ENCODE measurements at places on chromosomes 16 and 17.

DNA sequence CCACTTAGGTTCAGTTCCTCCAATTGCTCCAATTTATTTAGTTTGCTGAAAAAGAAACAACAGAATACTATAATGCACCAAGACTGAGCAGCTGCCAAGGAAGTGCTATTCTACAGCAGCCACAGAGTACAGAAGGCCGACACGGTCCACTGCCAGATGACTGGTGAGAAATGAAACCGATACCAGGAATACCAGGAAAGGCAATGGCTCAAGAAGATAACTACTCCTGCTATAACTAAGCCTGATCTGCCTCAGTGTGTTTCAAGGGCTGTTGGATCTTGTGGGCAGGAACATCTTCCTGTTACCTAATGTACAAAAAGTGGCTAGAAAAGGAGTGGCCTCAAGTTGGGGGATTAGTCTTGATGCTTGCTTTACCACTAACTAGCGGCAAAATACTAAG is 32.8 kb downstream of the MARVELD3 start:
- DNase-seq = no peak

GRCh38 chr16:16154281-16154951 is 68.9 kb downstream of the ABCC6 start:
- DNase-seq = no peak

- no peak for DNase-seq
These were observed 77.0 kb upstream of the CCL2 start for GRCh38 chr17:34178092-34178491.

DNA sequence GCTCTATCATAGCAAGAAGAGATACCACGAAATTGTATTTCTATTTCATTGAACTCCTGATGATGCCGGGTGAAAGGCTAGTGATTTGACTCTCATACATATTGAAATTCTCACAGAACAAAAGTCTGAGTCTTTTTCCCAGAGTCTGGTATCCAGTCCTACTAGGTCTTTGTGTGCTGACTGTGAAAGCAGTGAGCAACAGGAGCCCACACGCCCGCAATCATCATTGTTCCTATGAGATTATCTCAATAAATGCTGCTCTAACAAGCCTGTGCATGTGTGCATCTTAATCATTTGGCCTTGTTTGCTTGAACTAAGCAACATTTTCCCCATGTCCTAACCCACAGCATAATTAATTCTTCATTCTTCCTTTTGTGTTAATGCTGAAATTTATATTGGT is 1466.0 kb downstream of the CDH11 start:
- DNase-seq = no peak

- DNase-seq = peak; percentile 98
These were observed 57.3 kb upstream of the BCO1 start for GRCh38 chr16:81181013-81181720.

Data from fibroblast of mammary gland (primary cell).